ENCODE measurements at places on chromosomes 6 and 20.

DNA sequence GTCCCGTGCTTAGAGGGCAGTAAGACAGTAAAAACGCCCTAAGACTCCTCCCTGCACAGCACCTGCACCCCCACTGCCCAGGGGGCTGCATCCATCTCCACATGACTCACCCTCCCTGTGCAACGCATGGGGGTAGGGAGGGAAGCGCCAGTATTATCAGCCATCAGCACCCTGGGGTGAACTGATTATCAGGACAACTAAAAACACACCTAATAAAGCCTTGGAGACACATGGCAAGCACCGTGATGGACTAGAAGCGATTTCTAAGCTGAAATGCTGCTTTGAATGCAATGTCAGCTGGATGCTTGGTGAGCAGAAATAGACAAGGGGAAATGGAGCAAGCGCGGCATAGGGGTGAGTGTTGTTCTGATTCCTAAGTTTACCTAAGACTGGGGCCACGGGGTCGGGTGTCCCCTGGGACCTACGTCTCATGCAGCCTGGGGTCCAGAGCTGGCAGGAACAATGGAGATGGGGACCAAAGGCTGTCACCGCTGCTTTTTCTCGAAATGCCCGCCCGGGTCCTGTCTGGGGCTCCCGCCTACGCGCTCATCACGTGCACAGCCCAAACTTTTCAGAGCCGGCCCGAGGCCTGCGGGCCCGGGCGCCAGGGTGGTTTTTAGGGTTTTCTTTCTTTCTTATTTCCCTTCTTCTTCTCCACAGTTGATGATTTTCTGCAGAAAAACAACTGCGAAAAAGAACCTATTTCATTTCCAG, 702 bp upstream of the TNFAIP3 start:
- DNase-seq, result peak; percentile 88

DNA sequence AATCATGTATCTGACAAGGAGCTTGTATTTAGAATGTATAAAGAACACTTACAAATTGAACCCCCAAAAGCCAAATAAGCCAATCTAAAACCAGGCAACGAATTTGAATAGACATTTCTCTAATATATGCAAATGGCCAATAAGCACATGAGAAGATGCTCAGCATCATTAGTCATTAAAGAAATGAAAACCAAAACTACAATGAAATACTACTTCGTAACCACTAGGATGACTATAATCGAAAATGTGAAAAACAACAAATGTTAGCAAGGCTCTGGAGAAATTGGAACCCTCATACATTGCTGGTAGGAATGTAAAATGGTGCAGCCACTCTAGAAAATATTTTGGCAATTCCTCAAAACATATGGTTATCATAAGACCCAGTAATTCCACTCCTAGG, 105.8 kb upstream of the TOP1 start:
- no peak for DNase-seq

GRCh38 chr6:111668410-111668809, 62.7 kb upstream of the TRAF3IP2 start:
- no peak for DNase-seq

- DNase-seq, result no peak
Observed at GRCh38 chr6:53734473-53735299, 60.1 kb upstream of the LRRC1 start.

DNA sequence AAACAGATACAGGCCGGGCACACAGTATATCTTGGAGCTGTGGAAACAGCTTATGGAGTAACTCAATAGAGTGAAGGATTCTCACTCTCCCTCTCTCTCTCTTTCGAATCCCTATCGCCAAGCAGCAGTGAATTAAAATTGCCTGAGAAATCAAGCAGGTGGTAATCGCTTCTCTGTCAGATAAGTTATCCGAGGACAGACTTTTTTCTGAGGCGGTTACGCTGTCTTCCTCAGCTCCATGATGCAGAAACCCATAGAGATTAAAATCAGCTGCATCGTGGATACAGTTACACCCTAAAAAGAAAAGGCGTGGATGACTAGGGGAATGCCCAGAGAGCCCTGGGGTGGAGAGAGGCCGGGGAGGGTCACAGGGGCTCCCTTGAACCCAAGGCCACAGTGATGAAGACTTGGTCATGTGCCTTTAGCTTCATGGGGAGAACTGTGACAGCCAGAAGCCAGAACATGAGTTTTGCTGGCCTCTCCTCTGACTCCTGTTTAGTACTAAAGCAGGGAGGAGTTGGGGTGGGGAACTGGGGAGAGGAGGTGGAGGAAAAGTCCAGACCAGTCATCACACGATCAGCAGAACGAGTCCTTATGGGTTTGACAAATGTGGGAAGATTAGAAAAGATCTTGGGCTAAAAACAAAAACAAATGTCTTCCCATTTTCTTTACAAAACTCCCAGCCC, 138.8 kb upstream of the JARID2 start:
- no peak for DNase-seq

DNA sequence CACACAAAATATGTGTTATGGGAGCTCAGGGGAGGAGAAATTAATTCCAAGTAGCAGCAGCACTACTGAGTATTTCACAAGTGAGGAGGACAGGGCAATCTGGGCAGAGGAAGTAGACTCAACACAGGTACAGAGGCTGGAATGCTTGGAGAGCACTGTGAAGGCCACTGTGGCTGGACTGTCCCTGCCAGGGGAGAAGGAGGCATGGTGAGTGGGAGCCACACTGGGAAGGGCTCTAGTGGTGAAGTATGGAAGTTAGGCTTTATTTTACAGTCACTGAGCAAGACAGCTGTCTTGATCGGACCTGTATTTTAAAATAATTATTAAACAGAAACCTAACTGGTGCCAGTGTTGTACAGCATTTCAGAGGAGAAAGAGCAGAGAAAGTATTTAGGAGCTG, 28.8 kb downstream of the FAM229B start:
- no peak for DNase-seq

- no peak for DNase-seq
Observed at GRCh38 chr6:114714836-114715507, 372.1 kb upstream of the HS3ST5 start.

GRCh38 chr6:48511378-48511777, 400.4 kb upstream of the PTCHD4 start:
- DNase-seq, result no peak

- DNase-seq, result no peak
Observed at GRCh38 chr20:64160526-64161355, 3.5 kb upstream of the MYT1 start.

- no peak for DNase-seq
Observed at GRCh38 chr6:43034190-43034525, 12.7 kb downstream of the RRP36 start.
